Cortex of kidney (tissue), 1 donor: ENCODE measurements at places on chromosomes 3 and 15.

GRCh38 chr3:101466465-101467309 lies 46.3 kb downstream of the SENP7 start:
- DNase-seq, result no peak

GRCh38 chr15:94174399-94174802 lies 57.0 kb upstream of the MCTP2 start:
- no peak for DNase-seq

GRCh38 chr3:115092220-115092791 lies 54.8 kb downstream of the ZBTB20 start:
- no peak for DNase-seq

DNA sequence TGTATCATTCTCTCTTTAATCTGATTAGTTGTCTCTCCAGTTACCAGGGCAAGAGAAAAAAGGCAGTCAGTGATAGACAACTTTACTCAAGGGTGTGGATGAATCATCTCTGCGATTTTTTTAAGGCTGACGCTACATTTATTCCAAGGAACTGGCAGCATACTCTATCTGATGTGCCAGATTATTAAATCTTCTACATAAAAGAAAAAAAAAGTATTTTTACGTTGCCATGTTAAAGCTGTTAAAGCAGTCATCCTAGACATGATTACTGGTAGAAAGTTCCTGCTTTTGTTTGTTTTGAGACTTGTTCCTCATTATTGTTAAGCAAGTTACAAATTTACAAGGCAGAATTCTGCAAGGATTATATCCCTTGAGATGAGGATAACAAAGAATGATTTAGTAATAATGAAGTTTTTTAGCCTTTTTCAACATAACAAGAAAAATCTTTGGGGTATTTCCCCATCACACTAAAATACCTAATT lies 121.7 kb downstream of the CBLB start:
- no peak for DNase-seq

DNA sequence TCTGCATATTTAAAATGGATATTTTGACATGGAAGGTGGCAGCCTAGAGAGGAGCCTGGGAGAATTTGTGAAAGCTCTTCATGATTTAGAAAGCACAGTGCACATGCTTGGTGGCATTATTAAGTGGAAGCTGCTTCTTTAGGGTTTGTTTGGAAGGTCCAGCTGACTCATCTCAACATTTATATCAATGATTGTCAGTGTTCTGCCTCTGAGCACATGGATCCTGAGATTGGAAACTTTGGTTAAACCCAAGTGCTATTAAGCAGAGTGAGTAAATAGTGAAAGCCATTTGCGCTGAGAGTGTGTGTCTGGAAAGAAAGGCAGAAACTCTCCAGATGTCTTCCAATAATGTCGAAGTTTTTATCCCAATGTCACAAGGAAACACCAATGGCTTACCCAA lies 7.4 kb downstream of the NOX5 start:
- no peak for DNase-seq

GRCh38 chr15:68364028-68364659 lies 67.8 kb downstream of the ITGA11 start:
- DNase-seq, result no peak

- DNase-seq, result no peak
Measured at GRCh38 chr3:173624086-173624485, 226.5 kb downstream of the NLGN1 start.

GRCh38 chr3:179460260-179460659 lies 9.0 kb upstream of the GNB4 start:
- no peak for DNase-seq

DNA sequence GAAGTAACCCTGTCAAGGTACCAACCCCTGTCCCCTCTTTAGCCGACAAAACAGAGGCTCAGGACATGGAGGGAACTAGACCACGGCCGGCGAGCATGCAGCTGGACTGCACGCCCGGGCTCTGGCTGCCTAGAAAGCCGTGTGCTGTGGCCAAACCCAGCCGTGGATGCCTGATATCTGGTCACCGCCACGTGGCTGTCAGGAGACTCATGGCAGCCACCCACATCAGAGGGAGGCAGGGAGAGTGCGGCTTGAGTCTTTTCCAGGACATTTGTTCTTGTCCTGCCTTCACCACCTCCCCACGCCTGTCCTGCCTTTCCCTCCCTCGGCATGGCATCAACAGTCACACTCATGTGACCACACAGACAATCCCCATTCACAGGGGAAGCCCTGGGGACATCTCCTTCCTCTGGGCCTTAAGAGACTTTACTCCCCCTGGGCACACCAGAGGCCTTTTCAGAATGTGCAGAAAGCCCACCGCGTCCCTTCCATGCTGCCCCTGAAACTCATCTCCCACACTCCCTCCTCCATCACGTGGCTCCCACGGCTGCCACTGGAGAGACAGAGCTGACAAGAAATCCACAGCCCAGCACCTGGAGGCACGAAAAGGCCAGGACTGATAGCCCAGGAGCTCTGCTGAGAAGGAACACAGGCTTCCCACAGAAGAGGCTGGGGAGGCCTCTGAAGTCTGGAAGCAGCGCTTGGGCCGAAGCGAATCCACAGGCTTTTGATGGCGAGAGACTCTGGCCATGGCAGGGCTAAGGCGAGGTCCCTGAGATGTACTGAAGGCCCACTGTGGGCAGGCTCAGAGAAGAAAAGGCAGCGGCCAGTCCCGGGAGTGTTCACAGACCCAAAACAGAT lies 71.2 kb upstream of the IQSEC1 start:
- DNase-seq, result no peak

DNA sequence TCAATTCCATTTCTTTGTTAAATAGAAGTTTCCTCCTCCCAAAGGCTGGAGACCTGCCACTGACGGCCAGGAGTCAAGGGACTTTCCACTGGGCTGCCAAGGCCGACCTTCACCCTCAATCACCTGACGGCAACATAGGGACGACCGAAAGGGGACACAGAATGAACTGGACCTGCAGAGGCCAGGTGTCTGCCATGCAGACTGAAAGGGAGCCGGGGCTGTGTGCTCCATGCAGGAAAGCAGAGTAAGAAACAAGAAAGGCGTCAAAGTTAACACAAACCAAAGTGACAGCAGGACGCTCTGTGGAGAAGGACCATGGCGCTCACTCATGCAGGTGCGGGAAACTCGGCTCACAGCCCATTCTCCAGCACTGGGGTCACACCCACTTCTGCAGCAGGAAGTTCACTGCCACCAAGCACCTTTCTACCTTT lies 26.1 kb downstream of the ZXDC start:
- no peak for DNase-seq

- DNase-seq, result no peak
Measured at GRCh38 chr3:196210673-196211556, at the start of gene ZDHHC19. Gene ZDHHC19, minus strand, starts transcription at chr3:196211400. Its CDS starts 85 bp downstream, at chr3:196211315.

- DNase-seq, result no peak
Measured at GRCh38 chr15:64464276-64465005, 4.1 kb downstream of the ZNF609 start.

GRCh38 chr3:9499455-9500107 lies 54.0 kb downstream of the LHFPL4 start:
- DNase-seq, result no peak

- no peak for DNase-seq
Measured at GRCh38 chr3:35777563-35778554, 138.5 kb downstream of the ARPP21 start.

GRCh38 chr15:88649753-88650551 lies 11.1 kb downstream of the ISG20 start:
- DNase-seq, result no peak

DNA sequence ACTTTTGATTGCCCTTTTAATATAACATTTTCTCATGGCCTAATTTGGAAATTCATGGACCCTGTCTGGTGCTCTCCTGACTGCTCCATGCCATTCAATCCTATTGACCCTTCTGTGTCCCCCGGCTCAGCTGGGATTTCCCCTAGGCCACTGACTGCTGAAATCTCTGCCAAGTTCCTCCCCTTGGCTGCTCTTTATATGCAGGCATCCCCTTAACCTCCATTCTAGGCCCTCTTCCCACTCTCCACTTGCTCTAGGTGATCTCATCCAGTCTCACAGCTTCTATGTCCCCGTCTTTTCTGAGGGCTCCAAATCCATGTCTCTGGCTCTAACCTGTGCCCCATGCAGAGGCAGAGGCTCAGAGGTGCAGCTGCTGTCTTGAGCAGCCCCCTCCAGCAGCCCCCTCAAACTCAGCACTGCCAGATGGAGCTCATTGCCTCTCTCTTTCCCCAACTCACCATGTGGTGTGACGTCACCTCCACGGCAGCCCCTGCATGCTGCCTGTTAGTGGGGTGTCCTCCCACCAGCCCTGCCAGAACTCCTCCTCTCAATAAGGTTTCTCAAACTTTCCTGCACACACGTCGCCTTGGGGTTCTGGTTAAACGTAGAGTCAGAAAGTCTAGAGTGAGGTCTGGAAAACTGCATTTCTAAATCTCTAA lies 6.6 kb downstream of the FSD2 start:
- DNase-seq, result no peak

DNA sequence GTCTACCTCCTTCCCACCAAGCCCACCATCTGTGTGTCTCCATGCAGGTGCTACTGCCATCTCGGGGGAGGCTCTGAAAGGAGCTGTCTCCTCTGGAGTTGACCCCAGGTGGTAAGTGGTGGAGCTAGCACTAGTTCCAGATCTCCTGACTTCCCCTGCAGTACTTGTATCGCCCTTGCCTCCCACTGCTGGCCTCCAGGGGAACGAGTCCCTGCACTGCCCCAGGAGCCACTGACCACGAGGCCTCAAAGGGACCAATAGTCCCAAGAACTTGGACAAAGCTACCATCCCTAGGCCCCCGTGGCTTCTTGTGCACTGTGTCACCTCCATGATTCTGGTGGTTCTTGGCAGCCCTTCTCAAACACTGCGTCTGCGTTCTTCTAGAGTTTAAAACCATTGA lies 98.9 kb downstream of the TOP2B start:
- DNase-seq, result no peak

DNA sequence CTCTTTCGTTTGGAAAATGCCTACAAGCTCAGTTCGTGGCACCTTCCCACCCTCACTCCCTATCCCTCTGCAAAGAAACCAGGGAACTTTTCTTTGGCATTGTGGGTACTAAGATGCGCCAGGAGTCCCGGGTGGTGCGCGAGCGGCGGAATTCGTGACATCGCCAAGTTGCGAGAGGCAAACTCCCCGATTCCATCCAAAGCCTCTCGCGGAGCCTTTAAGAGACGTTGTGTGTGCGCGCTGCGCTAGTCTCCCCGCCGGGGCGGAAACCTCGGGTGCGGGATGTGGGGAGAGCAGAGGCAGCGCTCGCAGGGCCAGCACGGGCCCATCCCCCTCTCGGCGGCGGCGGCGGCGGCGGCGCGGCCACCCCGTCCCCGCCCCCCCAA lies 443 bp upstream of the NR2F2 start:
- no peak for DNase-seq

GRCh38 chr3:17985658-17986347 lies 243.4 kb upstream of the TBC1D5 start:
- DNase-seq, result no peak

- no peak for DNase-seq
Measured at GRCh38 chr3:191020730-191021396, 158.4 kb upstream of the GMNC start.

- no peak for DNase-seq
Measured at GRCh38 chr15:101424984-101425383, 64.5 kb downstream of the PCSK6 start.

- no peak for DNase-seq
Measured at GRCh38 chr15:58227706-58228543, 89.7 kb downstream of the AQP9 start.

- DNase-seq, result no peak
Measured at GRCh38 chr3:8491271-8492144, 10.1 kb upstream of the LMCD1 start.

DNA sequence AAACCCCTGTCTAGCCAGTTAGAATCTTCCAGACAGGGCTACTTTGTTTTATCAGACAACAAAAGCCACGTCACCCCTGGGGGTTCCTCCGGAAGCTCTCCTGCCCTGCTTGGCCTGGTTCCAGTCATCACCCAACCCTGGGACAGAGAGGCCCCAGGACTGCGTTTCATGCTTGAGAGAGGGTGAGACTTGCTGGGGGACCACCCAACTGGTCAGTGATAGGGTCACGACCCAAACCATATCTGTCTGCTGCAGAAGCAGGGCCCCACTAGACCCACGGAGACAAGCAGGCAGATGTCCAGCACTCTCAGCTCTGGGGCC lies 1.2 kb downstream of the NT5DC2 start:
- DNase-seq, result no peak

GRCh38 chr15:79025802-79026201 lies 64.8 kb downstream of the RASGRF1 start:
- DNase-seq, result no peak

GRCh38 chr3:21020681-21021080 lies 730.3 kb downstream of the ZNF385D start:
- no peak for DNase-seq

- DNase-seq, result no peak
Measured at GRCh38 chr3:125367403-125368230, 7.5 kb downstream of the ZNF148 start.

GRCh38 chr15:85547386-85547785 lies 167.0 kb downstream of the AKAP13 start:
- no peak for DNase-seq

- no peak for DNase-seq
Measured at GRCh38 chr15:50355980-50356379, 982 bp upstream of the GABPB1 start.

- no peak for DNase-seq
Measured at GRCh38 chr3:150743508-150743907, 19.5 kb downstream of the SIAH2 start.

DNA sequence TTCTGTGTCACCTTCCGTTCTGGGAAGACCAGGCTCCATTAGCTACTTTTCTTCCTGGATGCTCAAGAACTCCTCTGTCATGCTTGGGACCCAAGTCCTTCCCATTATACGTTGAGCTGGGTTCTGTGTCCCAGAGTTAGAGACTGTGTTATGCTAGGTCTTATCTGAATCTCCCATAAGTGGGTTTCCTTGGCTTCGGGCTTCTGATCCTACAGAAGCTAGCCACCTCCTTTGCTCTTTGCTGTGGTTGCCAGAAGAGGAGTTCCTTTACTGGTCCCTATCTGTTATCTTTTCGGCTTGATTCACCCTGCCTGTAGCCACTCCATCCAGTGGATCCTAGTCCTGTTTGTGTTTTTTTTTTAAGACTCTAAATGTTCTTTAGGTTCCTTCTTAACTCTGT lies 38.0 kb downstream of the TYRO3 start:
- no peak for DNase-seq

- DNase-seq, result no peak
Measured at GRCh38 chr3:52021489-52022268, 26.0 kb upstream of the RPL29 start.

- no peak for DNase-seq
Measured at GRCh38 chr15:49169880-49170597, at the start of gene GALK2. Gene GALK2, plus strand, starts transcription at chr15:49170247. Its CDS starts 76 bp downstream, at chr15:49170323.

DNA sequence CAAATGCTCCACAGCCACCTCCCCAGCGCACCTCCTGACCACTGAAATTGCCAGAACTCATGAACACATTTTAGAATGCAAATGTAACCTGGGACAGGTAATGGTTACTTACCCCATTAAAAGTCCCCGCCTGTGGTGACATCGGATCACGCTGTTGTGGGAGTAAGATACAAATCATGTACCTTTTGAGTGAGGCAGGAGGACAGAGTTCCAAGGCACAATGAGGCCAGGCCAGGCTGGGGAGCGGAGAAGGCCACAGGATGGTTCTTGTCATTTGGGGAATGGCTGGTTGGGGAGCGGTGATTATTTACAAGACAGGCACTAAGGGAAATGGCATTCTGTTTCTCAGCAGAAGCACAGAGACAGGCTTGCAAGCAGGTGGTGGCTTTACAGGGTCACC lies 490.0 kb downstream of the EDEM1 start:
- DNase-seq, result no peak
